Astrocyte (in vitro differentiated cells and primary cell): ENCODE measurements at places on chromosomes 16 and 17. TPM values are rescaled to one million over a fixed set of nuclear protein-coding genes. Genes with fewer than 3 reads are reported as not detected.

The ZNF771 gene
- 13.9 and 15.5 TPM in 2 replicates for total RNA-seq

The SLC35G3 gene
- total RNA-seq = not detected in 2 replicates

GRCh38 chr17:31428512-31428911, 37.0 kb downstream of the RAB11FIP4 start:
- no peak overlapping the region for H3K4me3 ChIP-seq
- H3K27me3 ChIP-seq = peaks cover 21% of the 10 kb centered on the region
- DNase-seq = no peak
- no peak overlapping the region for H3K27ac ChIP-seq

- no peak for DNase-seq
- H3K4me3 ChIP-seq = no peak overlapping the region
- H3K27me3 ChIP-seq = no peaks in the 10 kb centered on the region
- H3K36me3 ChIP-seq = no peaks in the 10 kb centered on the region
These were observed 17.6 kb downstream of the MYOCD start for GRCh38 chr17:12683299-12683698.

The CTRB2 gene
- total RNA-seq = 0.43 TPM in 1 of 2 replicates, not detected in the other
